ENCODE measurements at places on chromosomes 4 and X.

DNA sequence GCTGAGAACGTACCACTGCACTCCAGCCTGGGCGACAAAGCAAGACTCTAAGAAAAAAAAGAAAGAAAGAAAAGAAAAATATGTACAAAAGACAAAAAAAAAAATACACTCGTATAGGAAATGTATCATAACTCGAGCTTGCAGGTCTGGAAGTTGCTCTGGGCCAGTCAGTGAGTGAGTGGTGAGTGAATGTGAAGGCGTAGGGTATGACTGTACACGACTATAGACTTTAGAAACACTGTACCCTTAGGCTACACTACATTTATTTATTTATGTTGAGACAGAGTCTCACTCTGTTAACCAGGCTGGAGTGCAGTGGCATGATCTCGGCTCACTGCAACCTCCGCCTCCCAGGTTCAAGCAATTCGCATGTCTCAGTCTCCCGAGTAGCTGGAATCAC lies 29.4 kb downstream of the EVC2 start:
- DNase-seq = no peak

GRCh38 chr4:93127489-93127888 lies 701.1 kb upstream of the ATOH1 start:
- DNase-seq = no peak

GRCh38 chr4:98747393-98748091 lies 89.1 kb upstream of the TSPAN5 start:
- DNase-seq = no peak

GRCh38 chr4:189285377-189285776 lies 655.3 kb upstream of the FRG1 start:
- DNase-seq = no peak

DNA sequence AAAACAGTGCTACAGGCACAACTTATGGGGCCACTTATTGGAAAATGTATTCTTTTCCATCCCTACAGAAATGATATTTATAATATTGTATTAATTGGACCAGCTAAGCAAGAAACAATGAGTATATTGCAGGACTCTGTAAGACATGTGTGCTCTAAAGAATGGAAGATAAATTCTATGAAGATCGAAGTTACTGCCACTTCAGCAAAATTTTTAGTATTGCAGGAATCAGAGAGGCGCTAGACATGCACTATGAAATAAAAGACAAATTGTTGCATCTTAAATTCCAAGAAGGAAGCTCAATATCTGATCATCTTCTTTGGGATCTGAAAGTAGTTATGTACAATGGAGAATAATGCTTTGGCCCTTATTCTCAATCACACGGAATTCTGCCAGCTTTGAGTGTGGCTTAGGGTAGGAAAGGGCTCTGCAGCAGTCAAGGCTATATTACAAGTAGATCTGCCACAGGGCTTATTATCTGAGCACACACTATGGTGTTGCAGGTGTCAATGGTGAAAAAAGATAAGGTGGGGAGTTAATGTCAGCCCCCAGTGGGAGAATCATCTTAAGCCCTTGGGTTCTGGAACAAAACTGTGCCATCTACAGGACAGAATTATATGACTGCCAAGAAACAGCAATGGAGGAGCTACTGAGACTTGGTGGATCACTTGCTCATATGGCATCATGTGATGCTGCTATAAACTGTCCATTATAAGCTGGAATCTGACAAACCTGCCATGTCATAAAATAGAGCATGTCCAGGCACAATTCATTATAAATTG lies 334.0 kb upstream of the NDST3 start:
- no peak for DNase-seq

- no peak for DNase-seq
Measured at GRCh38 chr4:131093303-131093702, 1997.4 kb downstream of the C4orf33 start.

DNA sequence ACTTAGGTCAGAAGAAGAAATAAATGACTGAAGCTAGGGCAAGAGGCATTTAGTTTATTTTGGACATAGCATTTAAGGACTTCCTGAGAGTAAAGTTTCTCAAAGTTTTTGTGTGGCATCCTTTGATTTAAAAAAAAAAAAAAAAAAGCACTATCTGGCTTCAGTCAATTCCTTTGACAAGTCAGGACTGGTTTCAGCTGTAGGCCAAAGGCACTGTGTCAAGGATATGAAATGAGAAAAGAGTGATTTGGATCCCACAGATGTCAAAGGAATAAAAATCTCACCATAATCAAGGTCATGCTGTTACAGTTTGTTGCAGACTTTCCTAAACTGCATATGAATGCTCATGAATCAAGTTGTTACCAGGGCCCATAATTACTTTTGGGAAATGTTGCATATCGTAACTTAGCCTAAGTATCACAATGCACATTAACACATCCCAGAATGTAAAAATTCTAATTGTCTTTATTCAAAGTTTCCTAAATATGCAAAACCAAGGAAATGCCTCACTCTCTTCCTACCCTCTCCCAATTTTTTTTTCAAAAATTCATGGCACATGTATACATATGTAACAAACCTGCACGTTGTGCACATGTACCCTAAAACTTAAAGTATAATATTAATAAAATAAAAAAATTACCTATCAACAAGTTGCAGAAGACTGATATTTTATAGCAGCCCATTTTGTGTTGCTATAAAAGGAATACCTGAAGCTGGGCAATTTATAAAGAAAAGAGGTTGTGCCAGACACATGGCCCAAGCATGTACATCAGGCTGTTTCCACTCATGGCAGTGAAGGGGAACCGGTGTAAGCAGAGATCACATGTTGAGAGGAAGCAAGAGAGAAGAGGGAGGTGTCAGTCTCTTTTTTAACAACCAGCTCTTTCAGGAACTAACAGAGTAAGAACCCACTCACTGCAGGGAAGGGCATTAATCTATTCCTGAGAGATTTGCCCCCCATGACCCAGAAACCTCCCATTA lies 33.7 kb upstream of the ADAMTS3 start:
- no peak for DNase-seq

- no peak for DNase-seq
Measured at GRCh38 chr4:169707958-169708643, 49.6 kb downstream of the HPF1 start.

DNA sequence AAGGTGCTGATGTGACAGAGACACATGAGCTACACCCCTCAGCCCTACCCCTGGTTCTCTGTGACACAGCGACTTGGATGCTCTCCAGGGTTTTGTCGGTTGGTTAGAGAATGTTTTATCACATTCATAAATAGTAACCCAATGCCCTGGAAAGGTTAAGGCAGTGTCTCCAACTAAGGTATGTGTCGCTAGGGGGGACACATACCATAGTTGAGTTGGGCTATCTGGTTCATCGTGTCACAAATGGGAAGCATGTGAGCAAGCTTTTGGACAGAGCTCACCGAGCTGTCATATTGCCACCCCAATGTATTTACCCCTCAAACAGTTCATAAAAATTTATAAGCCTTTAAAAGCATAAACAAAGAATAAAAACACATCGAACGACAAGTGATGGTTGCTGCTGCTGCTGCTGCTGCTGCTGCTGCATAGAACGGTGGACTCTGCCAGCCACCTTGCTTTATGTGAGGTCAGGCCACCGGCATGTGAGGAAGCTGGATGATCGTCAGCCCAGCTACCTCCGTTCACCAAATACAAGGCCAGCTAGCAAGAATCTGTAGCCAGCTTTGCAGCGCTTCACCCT lies 55.9 kb downstream of the STOX2 start:
- DNase-seq = no peak

Data from stimulated activated CD4-positive, alpha-beta T cell treated with anti-CD3 and anti-CD28 coated beads, Interleukin-4, amount 100 ng/mL, for 4 hours (primary cell).